ENCODE measurements at places on chromosomes 1 and 21.

DNA sequence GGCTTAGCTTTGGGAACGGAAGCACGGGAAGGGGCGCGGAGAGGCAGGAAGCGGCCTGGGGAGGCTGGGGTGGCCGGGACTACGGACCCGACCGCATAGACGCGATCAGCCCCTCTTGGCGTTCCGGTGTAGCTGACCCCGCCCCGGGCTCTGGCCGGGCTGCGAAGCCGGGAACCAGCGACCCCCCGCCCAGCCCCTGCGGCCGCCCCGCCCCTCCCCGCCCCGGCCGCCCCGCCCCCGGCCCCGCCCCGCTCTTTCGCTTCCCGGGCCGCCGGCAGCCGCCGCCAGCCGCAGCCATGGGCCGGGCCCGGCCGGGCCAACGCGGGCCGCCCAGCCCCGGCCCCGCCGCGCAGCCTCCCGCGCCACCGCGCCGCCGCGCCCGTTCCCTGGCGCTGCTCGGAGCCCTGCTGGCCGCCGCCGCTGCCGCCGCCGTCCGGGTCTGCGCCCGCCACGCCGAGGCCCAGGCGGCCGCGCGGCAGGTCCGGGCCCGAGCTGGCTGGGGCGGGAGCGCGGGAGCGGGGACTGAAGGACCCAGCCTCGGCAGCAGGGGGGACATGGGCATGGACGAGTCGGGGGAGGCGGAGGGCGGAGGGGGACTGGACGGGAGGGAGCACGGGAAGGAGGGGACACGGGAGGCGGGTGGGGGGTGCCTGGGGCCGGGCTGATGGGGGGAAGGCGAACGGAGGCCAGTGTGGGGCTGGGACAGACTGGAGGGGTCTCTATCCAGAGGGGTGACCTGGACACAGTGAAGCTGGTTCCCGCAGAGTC lies at the start of gene SELENON:
Gene SELENON (plus strand): TSS at position 259 of the 768 bp plus-strand sequence. CDS start 38 bp downstream, at position 297.
- no peak for DNase-seq

- DNase-seq: no peak
Measured at GRCh38 chr1:228306275-228307217, 98.7 kb downstream of the OBSCN start.

- no peak for DNase-seq
Measured at GRCh38 chr1:29249951-29250581, 13.7 kb downstream of the PTPRU start.

GRCh38 chr1:83750201-83750600 lies 248.7 kb downstream of the TTLL7 start:
- no peak for DNase-seq

GRCh38 chr1:185585770-185586169 lies 148.4 kb upstream of the HMCN1 start:
- no peak for DNase-seq

GRCh38 chr1:29585656-29586055 lies 349.3 kb downstream of the PTPRU start:
- DNase-seq: no peak

Data from activated CD8-positive, alpha-beta memory T cell treated with anti-CD3 and anti-CD28 coated beads for 1 hour (primary cell).